Urothelium cell line (cell line): ENCODE measurements at places on chromosomes 6 and 20.

DNA sequence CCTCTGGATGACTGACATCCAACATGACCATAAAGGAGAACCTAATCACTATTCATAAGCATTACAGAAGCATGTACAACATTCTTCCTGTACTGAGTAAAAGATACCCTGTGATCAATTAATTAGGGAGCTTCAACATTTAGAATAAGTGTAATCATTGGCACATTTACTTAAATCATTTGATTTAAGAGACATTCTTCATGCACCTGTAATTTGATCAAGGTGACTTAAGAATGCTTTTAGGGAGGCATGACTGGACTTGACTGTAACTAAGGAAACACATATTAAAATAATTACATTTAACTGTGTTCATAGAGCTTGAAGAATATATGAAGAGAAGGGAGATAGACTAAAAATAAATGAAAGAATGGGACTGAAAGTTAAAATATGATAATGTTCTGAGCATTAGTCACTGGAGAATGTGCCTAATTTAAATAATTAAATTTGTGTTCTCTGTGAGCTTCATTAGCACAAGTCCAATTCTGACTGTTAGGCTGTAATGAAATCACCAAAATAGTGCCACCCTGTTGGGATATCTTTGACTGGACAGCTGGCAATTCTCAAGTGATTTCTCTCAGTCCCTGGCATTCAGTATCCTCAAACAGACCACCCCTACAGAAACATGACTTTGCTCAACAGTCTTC lies 295.5 kb upstream of the ADGRB3 start:
- DNase-seq, result no peak

DNA sequence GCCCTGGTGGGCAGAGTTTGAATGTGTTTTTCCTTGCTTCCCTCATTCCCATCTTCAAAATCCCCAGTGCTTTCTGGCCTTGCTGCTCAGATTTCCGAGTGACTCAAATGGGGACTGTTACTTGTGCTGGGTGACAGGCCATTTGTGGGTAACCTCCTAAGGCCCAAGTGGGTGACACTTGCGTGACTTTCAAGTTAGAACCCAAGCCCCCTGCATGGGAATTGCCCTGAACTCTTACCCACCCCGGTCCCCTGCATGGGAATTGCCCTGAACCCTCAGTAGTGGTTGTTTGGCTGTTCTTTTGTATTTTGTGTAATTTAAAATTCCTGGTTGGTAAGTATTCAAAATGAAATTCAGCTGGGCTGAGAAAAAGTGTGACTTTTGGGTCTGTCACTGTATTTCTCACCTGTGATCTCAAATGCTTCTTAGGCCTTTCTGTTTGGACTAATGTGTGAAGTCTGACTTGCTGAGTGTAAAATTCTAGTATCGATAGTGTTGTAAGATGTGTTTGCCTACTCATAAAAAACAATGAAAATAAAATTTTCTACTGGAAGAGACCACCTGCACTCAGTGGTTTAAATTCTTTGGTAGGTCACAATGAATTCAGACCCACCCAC lies 12.4 kb upstream of the RBM38 start:
- DNase-seq, result no peak

DNA sequence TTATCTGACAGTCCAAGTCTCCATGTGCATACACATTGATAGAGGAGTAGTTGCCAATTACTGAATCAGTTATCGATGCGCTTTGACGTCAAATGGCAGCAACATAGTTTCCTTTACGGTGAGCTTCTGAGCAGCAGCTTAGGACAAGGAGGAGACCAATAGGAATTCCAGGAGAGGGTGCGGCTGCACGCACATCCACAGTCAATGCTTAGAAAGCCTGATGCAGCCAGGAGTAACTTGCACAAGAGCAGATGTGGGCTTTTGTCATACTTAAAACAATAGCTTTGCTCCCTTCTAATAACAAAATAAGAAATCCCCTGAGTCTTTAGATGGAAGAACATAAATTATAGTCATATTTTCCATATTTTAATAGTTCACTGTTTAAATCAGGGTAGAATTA lies 442.1 kb downstream of the BCKDHB start:
- DNase-seq, result no peak

- DNase-seq, result no peak
These were observed 19.9 kb downstream of the PLN start for GRCh38 chr6:118567974-118568373.

DNA sequence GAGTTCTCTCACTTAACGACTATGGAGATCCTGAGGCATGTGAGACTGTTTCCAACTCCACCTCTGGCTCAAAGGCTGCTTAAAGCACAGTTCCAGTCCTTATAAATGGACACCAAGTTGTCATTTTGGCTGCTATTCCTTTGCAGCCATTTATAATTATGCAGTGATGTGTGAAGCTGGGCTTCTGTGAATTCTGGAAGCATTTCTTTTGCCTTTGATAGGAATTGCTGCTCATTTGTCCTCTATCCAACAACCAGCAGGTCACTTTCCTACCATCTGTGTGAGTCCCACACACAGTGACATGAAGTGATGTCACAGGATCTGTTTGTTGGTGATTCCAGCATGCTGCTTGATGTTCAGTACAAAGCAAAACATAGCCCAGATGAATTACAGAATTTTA lies 28.5 kb upstream of the EFHC1 start:
- no peak for DNase-seq

DNA sequence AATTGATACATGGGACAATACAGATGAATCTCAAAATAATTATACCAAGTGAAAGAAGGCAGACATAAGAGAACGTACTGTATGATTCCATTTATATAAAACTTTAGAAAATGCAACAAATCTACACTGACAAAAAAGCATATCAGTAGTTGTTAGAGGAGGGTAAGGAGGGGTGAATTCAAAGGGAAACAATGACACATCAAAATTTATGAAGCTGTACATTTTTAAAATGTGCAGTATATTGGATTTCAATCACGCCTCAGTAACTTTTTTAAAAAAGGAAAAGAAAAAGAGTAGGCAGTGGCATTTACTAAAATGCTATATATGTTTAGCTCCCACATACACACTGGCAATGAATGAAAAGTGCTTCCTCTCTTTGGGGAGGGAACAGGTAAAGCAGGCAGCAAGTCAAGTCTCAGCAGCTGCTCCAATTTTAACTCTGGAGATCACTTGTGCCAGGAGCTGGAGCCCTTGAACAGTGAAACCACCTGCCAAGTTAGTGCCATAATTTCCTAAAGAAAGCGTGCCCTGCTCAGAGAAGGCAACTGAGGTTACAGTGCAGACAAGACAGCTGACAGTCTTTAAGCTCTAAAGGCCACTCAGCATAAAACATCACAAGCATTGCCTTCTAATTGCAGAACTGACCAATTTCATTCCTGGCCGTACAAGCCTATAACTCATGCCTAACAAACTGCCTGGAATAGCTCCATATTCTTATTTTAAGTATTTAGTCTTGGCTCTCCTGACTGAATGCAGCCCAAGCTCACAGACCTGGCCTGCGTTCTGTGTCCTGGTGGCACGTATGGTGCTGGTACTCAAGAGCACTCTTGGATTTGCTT lies 10.9 kb downstream of the FKBP1A start:
- no peak for DNase-seq

GRCh38 chr6:158313989-158314388 lies 1.7 kb downstream of the TULP4 start:
- no peak for DNase-seq

DNA sequence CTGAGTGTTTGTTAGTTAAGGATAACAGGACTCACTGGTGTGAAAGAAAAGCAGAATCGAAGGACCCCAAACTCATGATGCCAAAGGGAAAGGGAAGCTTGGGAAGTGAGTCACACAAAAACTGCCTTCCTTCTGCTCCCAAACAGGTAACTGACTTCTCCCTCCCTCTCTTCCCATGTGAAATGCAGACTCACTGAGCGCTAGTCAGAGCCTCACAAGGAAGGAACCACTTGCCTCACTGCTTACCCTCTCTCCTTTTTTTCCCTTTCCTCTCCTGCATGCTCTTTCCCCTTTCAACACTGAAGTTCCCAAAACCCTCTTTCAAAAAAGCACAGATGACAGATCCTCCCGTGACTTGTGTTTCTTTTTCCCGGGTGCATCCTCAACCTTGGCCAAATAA lies 56.4 kb downstream of the LYRM4 start:
- DNase-seq, result no peak

DNA sequence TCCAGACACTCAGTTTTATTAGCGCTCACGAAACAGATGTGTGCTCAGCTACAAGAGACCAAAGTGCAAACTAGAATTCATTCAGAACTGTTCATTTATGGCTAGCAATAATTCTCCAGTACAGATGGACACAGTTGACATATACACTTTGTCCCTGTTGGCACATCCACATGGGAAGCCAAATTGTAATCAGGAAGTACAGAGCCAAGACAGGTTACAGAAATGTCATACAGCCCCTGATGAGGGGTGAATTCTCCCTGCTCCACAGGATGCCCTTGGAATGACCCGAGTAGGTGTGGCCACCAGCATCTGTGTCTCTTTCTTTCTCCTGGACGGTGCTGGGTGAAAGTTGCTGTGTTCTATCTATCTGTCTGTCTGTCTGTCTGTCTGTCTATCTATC lies 7.6 kb downstream of the DHX35 start:
- no peak for DNase-seq

DNA sequence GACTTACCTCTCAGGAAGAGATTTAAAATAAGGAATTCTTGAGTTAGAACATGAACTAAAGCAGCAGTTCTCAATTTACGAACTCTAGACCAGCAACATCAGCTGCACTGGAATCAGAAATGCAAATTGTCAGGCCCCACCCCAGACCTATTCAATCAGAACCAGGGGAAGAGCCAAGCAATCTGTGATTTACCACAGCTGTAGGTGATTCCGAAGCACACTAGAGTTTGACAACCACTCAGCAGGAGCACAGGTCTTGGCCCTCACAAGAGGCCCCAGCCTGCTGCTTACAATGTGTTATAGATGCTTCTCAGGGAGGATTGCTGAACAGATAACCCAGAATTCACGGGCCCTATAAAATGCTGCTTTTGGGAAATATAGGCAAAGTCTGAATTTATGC lies 279.2 kb downstream of the PTPRK start:
- no peak for DNase-seq

GRCh38 chr20:63093966-63094766 lies 87.4 kb upstream of the BHLHE23 start:
- no peak for DNase-seq

GRCh38 chr6:164889980-164890379 lies 419.4 kb downstream of the C6orf118 start:
- DNase-seq, result no peak

- DNase-seq, result no peak
These were observed 190.8 kb upstream of the LAMP5 start for GRCh38 chr20:9323622-9324021.

GRCh38 chr6:31125162-31125561 lies 4.9 kb upstream of the CDSN start:
- peak; percentile 64 for DNase-seq

DNA sequence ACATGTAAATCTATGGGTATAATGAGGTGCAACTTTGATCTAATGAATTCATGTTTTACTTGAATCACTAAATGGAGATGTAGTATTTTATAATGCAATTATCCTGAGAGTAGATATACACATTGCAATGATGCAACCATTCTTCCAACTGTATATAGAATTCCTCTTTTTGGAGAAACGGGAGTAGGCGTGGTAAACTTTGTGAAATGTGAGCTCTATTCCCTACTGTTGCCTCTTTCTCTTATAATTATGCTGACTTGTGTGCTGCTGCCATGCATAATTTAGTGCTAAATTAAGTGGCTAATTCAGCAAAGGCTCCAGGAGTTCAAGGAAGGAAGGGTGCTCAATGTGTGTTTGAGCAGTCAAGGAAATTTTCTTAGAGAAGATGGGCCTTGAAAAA lies 116.6 kb upstream of the SLC35B3 start:
- DNase-seq, result no peak

- no peak for DNase-seq
These were observed 97.8 kb downstream of the RAMACL start for GRCh38 chr6:166488701-166489100.

DNA sequence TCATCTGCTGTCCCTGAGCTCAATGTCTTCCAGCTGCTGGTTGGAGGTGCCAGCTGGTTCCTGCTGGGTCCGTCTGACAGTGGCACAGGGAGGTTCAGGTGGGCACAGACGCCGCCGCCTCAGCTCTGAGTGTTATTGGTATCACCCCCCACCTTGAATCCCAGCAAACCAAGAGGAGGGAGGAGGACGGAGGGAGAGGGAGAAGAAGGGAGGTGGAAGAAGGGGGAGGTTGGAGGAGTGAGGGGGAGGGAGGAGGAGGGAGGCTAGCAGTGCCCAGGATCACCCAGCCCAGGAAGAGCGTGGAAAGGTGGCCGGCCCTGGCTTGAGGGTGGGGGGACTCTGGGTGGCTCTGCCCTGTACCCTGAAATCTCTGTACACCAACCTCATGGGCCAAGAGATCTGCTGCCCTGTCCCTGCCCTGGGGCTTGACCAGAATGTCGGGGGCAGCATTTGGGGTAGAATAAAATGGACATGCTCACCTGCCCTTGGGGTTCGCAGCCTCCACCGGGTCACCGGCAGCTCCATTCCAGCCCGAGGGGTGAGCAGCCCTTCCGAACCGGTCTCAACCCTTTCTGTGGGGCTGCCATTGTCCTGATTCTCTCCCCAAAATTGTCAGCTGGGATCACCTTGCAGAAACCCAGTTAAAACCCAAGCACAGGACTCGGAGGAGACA lies 17.1 kb downstream of the NTSR1 start:
- DNase-seq, result no peak

- DNase-seq, result no peak
These were observed 538.4 kb downstream of the HACE1 start for GRCh38 chr6:104321301-104321700.

GRCh38 chr6:36608788-36609563 lies 14.8 kb downstream of the SRSF3 start:
- DNase-seq, result no peak
